Left cardiac atrium (tissue), 4 donors: ENCODE measurements at places on chromosomes 5 and 9.
A peak's percentile ranks its signal among the peaks of the same experiment; 100 is the strongest.

GRCh38 chr5:7329712-7330111 lies 66.2 kb upstream of the ADCY2 start:
- DNase-seq = no peak

- DNase-seq = no peak
These were observed 70.7 kb downstream of the RFX3 start for GRCh38 chr9:3455094-3455493.

GRCh38 chr9:80449513-80449912 lies 877.7 kb downstream of the TLE4 start:
- DNase-seq = no peak

DNA sequence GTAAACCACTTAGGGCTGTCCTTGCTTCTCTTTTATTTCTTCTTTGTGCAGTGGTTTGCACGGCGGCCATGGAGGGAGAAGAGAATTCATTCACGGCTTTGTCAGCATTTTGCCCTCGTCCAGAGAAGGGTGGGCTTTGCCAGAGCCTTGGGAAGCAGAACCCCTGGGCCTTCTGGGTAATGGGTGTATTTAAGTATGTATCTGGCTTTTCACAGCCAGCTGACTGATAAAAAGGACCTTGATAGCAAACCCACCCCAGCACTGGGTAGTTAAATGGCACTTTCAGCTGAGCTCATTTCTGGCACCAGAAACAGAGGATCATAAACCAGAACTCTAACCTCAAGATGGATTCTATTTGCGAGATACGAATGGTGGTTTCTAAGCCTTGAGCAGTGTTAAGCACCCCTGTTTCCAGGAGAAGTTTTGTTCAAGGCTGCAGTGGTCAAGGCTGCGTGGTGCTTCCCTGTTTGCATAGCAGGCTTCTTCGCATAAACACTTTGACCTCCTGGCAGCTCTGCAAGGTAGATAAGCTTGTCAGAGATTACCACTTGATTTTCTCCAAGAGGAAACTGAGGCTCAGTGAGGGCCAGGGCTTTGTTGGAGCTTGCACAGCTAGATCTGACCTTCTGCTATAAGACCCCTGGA lies 441.6 kb upstream of the KLF4 start:
- DNase-seq = no peak

DNA sequence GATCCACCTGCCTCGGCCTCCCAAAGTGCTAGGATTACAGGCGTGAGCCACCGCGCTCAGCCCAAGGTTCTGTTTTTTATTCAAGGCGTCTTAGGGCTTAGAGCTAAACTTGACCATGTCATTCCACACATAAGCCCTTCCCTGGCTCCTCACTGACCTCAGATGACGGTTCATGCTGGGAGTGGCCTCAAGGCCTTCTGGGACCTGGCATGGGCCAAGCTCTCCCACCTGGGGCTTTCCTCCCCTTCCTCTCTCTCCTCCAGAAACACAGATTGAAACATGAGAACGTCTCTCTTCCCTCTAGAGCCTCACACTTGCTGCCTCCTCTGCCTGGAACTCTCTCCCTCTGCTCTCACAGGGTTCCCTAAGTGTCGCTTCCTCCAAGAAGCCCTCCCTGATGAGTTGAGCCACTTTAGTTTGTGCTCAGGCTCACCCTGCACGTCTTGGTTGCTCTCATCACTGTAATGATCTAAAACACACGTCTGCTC lies 155.6 kb upstream of the IER5L start:
- no peak for DNase-seq

DNA sequence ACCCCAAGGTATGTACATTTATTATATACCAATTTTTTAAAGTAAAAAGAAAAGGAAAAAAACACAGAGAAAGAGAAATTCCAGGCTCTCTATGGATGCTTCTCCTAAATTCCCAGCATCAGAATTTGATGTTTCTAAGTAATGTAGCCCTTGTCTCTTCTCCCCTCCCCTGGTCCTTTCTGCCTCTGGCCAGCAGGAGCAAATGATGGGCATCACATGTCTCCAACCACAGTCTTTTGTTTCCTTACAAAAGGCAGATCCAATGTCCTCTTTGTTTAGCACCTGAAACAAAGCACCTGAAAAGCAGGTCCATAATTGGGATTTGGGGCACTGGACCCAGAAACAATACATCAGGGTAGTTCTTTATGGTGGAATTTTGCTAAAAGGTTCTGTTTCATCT lies 50.4 kb upstream of the APC start:
- DNase-seq = no peak

DNA sequence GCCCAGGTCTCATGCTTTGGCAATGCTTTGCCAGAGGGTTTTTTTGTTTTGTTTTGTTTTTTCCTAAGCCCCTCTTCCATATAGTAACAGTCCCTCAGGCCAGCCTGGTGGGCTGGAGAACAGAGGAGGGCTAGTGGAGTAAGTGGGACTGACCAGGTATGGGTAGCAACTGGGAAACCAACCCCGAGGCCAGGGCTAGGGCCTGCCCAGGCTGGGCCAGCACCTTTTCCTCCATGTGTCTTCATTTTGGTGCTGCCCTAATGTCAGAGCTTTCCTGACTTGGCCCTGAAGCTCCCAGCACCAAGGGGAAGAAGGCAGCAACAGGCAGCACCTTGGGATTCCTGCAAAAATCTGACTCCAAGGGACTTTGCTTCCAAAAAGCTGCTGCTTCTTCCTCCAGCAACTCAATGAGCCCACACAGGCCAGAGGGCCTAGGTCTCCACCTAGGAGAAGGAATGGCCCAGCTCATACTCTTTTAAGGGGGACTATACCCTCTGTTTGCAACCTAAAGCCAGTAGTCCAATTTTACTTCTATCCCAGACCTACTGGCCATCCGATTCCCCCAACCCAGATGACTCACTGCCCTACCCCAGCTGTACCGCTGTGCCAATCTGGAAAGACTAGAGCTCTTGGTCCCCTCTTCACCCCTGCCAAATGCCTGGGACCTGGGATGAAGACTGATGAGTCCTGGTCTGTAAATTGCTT lies 105.1 kb downstream of the PSD2 start:
- DNase-seq = no peak

DNA sequence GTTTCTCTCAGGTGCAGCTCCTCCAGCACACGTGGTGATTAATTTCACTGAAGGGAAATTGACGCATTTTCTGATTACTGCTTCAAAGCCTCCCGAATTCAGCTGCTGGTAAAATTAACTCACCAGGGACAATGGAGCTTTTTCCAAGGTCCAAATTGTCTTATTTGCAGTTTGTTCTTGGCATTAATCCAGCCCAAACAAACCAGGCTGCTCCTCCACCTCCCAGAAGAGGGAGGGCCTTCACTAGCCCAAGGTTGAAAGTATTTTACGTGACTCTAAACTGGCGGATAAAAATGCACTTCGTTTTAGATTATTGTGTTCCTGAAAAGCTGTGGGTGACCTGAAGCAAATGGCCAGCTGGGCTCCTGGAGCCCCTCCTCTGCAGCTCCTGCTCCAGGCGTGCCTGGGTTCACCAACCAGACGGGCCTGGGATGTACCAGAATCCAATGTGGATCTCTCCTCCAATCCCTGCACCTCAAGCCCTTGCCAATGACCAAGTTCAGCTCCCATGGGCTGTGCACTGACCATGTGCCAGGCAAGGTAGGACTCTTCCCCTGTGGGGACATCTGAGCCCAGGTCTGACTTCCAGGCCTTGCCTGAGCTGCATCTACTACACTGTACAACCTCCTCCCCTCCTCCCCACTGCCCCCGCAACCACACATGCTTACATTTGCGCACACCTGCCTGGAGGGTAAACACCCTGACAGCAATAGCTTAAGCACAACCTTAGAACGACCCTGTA lies 193.4 kb downstream of the CDK5RAP2 start:
- DNase-seq = no peak

DNA sequence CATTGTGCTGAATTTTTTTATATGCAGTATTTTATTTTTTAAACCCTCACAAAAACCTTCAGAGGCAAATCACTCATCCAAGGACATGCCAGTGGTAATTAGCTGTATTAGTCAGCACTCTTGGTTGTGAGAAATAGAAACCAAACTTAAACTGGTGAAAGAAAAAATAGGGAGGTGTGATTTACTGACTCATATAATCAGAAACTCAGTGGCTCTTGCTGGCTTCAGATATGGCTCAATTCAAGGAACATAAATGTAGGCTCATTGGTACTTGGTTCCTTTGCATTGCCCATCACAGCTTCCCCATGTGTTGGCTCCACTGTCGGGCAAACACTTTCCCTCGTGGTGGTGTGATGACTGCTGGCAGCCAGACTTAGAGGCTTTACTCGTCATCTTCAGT lies 497.2 kb downstream of the MAT2B start:
- DNase-seq = no peak

DNA sequence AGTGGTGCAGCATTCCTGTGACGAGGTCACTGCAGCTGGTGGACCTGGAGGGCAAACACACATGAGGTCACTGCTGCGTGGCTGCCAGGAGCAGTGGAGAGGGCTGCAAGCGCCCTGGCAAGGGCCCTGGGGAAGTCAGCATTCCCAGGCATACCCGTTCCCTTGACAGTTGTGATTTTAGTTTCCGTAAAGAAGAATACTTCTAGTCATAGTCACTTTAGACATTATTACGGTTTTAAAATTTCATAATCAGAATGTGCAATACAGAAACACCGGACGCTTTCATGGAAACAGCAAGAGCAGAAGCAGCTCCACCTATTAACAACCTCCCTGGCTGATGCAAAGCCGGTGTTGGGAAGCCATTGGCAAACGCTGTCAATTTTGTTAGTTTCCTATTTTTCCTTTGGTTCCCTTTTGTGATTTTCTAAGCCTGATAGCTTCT lies 129.8 kb downstream of the GADD45G start:
- peak; percentile 41 for DNase-seq
